COLO829 (cell line): ENCODE measurements at places on chromosomes 5 and 9.

DNA sequence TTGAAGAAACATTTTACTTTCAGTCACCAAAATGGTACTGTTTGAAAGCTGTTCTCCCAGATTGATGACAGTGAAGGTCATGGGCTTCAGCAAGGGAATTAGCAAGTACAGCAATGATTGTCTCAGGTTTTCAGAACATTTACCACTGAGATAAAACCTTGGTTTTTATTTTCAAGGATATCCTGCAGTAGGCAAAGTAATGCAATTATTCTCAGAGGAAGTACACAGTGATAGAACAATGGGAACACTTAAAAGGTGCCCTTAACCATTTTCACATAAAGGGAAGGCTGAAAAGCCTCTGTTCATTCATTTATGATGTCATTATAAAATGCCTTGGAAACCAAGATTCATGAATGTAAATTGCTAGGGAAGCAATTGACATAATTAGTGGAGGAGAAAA, 471.8 kb upstream of the ACO1 start:
- peak; percentile 28 for DNase-seq

- DNase-seq, result no peak
Measured at GRCh38 chr5:163460562-163461171, at the start of gene HMMR. HMMR (plus strand) TSS chr5:163460632; CDS start chr5:163460693, 61 bp downstream.

DNA sequence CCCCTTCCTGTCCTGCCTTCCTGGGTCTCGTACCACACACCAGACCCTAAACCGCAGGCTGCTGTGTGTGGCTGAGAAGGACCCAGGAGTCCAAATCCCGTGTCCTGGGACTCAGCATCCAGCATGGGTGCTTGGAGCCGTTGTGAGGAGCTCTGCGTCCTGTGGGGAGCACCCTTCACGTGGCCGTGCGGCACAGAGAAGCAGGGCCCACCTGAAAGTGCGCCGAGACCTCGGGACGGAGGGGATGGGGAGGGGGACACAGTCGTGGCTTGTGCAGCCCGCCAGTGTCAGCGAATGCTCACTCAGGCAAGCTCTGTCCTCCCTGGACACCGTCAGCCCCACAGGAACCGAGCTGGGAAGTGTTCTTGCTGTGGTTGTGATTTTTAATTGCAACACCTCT, 244.6 kb downstream of the CACNA1B start:
- DNase-seq, result no peak

DNA sequence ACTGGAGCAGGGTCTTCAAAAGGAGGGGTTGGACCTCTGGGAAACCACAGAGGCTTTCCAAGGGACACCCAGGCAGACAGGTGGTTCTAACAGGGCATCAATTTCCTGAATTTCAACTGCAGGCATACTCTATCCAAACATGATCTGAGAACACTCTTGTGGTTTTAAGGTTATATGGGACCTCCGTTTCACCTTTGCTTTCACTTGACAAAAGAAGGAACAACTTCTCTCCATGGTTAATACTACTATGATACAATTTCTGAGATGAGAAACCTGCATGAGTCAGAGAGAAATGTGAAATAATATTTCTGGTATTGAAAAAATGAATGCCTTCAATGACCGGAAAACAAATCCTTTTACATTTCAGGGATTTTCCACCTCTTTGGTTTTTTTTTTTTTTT, 28.0 kb upstream of the ERAP1 start:
- DNase-seq, result no peak

DNA sequence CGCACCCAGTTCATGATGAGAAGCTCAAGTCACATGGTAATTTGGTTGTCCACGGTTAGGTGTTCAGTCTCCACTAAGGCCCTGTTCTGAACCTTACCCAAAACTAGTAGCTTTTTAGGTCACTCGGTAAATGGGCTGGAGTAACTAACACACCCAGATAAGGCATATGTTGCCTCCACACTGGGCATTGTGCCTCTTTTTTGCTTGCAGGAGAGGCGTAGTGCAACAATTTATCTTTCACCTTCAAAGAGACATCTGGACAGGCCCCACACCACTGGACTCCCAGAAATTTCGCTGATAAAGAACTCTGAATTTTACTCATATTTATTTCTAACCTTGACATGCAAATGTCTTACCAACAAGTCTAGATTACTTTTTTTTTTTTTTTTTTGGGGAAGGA, 16.8 kb upstream of the PTGES start:
- no peak for DNase-seq

DNA sequence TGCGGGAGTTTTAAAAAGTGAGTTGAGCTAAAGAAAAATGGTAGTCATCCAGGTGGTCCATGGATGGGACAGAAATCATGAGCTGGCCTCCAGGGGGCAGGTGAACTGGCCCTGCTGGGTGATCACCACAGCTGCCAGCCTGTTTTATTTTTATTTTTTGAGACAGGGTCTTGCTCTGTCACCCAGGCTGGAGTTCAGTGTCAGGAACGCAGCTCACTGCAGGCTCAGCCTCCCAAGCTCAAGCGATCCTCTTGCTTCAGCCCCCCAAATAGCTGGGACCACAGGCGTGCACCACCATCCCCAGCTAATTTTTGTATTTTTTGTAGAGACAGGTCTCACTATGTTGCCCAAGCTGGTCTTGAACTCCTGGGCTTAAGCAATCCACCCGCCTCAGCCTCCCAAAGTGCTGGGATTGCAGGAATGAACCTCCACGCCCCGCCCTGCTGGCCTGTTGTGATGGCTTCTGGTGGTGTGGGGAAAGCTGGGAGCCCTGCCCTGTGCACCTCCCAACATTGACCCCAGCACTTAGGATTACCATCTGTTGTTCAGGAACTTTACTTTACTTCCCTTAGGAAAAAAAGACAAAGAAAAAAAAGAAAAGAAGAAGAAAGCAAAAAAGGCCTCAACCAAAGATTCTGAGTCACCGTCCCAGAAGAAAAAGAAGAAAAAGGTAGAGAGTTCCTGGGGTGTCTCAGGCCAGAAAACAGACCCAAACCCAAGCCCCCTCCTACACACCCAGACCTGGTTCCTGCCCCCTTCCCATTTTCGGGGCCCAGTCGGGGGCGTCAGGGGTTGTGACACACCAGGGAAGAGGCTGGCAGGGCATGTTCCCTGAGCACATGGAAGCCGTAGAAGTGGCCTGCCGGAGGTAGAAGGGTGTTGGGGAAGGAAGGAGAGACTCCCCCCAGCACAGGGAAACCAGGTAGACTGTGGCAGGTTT, 14.7 kb downstream of the CD74 start:
- no peak for DNase-seq

DNA sequence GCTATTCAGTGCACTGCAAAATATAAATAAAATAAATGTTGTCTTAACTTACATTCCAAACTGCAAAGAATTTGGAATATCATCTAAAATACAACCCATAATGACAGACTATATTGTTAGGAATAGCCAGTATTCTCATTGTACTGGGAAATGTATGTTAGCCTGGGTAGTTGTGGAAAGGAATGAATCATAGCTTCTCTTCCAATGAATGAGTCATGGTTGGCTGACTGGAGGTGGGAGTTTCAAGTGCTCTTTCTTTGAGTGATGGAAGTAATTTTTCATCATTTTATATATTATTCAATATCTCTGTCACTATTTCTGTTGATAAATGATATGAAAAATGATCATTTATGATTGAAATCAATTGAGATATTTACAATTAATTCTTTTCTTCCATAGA, 158.6 kb upstream of the ARRDC3 start:
- DNase-seq, result peak; percentile 48

DNA sequence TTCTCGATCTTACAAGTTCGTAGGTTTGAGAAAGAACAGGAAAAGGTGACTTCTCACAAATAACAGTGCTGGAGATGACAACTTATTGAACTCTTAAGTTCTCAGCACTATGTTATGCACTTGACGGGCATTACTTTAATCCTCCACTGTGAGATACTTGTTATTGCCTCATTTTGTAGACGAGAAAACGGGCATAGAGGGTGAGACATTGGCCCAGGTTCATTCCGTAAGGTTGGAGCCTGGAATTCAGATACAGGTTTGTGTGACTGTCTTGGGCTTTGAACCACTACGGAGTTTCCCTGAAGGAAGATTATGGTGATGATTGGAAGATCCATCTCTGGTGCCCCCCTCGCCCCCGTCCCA, 657 bp downstream of the MAT2B start:
- no peak for DNase-seq

- DNase-seq, result no peak
Measured at GRCh38 chr5:114377946-114378345, 16.1 kb downstream of the KCNN2 start.

- DNase-seq, result no peak
Measured at GRCh38 chr9:92170848-92171247, 55.6 kb upstream of the SPTLC1 start.
